Effector CD8-positive, alpha-beta T cell (primary cell): ENCODE measurements at places on chromosomes 1 and 21.

GRCh38 chr21:18545908-18546307, 142.3 kb upstream of the TMPRSS15 start:
- DNase-seq = no peak

GRCh38 chr1:107344836-107345235, 204.0 kb downstream of the NTNG1 start:
- no peak for DNase-seq

DNA sequence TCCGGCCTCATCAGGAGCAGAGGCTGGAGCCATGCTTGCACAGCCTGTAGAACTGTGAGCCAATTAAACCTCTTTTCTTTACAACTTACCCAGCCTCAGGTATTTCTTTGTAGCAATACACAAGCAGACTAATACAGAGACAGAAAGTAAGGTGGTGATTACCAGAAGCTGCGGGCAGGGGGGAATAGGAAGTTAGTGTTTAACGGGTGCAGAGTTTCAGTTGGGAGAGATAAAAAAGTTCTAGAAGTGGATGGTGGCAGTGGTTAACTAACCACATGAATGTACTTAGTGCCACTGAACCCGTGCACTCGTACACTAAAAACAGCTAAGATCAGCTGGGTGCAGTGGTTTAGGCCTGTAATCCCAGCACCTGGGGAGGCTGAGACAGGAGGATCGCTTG, 80.4 kb upstream of the TARDBP start:
- DNase-seq = no peak

DNA sequence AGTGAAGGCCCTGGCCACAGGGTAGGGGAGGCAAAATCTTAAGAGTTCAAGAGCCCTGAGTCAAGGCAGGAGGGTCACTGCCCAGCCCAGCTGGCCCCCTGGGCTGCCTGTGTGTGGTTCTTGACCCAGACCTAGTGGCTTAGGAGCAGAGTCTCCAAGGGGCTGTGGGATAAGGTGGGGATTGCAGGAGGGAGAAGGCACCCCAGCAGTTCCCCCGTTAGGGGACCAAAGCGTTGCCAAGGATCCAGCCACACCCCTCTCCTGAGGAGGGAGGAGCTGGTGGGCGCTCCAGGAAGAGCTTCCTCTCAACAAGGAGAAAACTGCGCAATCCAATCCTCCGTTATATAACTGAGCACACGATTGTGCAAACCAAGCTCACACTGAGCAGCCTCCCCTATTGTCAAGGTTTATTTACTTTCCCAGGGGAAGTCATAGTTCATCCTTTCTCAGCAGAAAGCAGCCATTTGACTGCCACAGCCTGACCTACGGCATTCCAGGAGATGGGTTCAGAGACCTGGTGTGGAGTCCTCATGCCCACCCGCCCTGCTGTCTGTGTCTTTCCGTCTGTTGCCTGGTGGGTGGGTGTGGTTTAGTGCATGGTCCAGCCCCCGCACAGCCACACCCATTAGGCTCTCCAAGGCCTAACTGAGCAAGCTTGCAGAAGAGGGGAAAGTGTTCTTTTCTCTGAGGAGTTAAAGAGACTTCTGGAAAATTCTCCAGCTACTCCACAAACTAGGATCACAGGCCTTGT, 3.5 kb downstream of the EPHX1 start:
- DNase-seq = no peak

DNA sequence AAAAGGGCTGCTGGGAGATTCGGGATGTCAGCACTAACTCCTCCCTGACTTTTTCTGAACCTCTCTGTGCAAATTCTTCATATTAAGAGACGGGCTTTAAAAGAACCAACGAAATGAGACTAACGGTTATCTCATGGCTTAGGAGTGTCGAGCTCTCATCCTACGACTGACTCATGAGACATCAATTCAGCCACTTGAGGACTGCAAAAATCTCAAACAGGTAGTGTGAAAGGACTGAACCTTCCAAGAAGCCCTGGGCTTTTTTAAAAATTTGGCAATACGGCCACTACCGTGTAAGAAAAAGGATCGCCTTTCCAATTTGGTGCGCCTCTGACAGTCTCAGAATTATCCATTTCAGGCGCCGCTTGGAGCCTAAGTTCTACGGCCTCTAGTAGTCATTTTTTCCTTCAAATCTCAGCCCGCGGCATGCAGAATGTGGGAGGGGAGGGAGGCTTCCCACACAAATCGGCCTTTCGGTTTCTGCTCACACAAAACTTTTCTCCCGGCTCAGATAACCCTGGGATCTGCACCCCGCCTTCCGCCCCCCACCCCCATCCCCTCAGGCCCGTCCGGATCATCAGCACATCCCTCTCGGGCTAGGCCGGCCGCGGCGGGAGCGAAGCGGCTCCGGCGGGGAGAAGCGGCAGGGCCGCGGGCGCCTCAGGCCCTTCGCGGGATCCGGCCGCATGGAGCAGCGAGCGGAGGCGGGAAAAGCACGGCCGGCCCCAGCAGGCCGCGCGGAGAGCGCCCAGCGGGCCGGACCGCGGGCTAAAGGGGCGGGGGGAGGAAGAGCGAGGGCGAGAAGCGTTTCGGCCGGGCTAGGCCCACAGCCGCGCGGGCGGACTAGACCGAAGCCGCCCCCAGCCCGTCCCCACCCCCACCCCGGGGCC, 618 bp downstream of the HNRNPR start:
- no peak for DNase-seq

DNA sequence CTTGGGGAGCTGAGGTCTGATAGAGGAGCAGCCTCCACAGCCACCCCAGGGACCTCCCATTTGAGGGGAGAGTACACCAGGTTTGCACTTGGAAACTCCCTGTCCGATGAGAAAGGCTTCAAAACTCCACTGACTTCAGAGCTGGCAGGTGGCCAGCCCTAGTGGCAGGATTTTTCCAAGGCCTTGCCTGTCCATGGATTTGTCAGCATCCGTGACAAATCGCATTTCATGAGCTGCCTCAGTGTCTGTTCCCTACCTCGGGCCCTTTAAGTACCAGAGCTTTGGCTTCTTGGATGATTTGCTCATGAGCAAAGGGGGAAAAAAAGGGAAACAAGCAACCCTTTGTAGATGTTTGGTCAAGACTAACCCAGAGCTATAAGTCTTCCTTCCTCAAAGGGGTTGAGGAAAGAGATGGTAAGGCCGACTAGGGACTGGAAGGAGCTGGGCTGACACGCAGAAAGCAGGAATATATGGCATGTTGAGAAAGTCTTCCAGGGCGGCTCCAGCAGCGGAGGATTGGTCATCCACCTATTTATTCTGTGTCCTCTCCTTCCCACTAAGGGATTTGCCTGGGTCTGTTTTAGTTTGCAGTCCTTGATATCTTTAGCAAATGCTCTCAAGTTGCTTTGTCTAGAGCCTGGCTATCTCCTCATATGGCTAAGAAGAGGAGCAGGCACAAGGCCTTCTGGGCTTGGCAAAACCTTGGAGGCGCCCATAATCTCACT, 2.7 kb upstream of the HSPG2 start:
- no peak for DNase-seq

DNA sequence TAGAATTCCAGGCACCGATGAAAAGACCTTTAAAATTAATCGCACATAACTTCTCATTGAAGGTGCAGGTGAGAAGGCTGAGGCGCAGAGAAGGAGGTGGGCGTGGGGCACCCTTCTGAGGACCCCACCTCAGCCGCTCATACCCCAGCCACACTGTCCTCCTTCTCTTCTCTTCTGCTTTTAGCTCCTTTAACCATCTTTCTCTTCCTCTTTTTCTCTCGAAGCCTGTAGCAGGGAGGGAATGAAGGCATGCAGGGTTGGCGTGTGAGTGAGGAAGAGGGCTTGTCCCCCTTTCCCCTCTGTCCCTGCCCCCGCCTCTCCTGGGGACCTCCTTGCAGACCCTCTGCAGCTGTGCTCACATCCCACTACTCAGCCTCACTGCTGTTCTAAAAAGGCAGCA, 57.8 kb upstream of the CACNA1E start:
- DNase-seq = no peak

DNA sequence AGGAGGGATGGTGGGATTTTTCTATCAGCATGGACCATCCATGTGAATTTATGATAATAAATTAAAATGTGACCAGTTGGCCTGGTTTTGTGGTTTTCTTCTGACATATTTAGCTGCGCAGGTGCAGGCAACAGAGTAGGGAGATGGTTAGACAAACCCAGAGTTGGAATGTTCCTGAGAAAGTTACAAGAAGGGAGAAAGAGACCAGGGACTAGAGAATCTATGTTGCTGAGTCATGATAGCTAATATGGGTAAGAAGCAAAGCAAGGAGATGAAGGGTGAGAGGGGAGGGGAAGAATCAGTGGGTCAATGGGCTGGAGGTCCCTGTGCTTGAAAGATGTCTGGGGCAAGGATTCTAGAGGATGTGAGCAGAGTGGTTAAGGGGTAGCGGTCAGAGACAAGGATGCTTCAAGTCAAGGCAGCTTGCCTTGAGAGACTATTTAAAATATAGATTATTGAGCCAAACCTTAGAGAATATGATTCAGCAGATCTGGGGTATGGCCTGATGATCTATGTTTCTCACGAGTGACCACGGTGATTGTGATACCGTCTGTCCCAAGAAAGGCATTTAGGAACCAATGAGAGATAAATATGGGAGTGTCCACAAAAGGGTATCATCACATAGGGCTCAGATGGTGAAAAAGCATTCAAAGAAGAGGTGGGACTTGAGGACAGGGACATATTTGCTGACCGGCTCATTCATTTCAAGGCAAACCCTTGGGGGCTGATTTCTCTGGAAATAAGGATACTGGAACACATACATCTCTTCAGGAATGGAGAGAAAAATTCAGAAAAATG, 219.7 kb upstream of the PLD5 start:
- DNase-seq = no peak

DNA sequence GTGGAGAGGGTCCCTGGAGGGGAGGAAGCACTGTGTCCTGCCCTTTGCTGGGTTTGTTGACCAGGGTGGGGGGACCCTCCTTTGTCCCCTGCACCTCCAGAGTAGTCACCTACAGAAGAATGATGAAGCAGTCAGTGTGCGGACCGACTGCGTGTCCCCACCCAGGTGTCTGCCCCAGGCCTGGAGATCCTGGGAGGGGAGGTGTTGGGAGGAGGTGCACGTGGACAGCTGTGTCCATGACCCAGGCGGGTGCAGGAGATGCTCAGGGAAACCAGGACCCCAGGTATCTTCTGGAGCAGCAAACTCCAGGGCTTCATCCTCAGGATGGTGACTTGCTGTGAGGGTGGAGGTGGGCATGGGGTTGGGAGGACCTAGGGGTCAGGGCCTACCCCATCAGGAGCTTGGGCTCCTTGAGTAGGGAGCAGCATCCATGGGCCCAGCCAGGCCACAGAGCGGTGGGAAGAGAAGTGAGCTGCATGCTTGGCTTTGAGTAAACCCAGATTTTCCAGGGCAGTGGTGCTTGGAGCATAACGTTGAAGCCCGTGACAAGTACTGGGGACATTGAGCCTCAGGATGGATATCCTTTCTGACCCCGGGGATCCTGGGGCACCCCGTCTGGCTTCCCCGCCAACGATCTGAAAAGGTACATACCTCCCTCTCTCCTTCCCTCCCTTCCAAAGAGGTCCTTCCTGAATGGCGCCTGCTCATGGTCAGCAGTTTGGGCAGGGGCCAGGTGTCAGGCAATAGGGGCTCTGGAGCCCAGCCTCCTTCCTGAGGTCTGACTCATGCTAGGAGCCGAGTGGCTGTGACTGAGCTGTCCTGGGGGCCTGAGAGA, 13.7 kb downstream of the ACTRT2 start:
- DNase-seq = no peak
